ENCODE measurements at places on chromosomes 4 and X.

GRCh38 chr4:8675383-8675782 is 82.8 kb downstream of the CPZ start:
- DNase-seq, result no peak

GRCh38 chr4:19925516-19925915 is 326.2 kb upstream of the SLIT2 start:
- DNase-seq, result no peak

- peak; percentile 8 for DNase-seq
Observed at GRCh38 chr4:103996064-103996463, 276.3 kb upstream of the TACR3 start.

DNA sequence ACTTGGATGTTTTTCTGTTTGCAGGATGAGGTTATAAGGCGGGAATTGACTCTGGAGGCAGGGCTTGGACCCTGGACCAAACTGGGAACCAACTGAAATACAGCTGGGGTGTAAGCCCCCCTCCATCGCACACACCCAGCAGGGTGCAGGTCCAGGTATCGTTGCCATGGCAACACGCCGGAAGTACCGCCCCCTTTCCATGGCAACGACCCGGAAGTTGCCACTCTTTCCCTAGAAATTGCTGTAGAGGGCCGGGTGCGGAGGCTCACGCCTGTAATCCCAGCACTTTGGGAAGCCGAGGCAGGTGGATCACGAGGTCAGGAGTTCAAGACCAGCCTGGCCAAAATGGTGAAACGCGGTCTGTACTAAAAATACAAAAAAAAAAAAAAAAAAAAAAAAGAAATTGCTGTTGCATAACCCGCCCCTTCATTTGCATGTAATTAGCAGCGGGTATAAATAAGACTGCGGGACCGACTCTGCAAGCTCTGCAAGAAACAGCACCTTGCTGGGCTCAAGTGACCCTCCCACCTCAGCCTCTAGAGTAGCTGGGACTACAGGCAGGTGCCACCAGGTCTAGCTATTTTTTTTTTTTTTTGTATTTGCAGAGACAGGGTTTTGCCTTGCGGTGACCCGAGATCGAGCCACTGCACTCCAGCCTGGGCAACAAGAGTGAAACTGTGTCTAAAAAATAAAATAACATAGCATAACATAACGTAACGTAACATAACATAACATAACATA is 139.6 kb downstream of the CRLF2 start:
- DNase-seq, result no peak

- no peak for DNase-seq
Observed at GRCh38 chrX:24790166-24790565, 96.4 kb downstream of the POLA1 start.

GRCh38 chr4:56038487-56039162 is 89.9 kb downstream of the CEP135 start:
- DNase-seq, result peak; percentile 39

DNA sequence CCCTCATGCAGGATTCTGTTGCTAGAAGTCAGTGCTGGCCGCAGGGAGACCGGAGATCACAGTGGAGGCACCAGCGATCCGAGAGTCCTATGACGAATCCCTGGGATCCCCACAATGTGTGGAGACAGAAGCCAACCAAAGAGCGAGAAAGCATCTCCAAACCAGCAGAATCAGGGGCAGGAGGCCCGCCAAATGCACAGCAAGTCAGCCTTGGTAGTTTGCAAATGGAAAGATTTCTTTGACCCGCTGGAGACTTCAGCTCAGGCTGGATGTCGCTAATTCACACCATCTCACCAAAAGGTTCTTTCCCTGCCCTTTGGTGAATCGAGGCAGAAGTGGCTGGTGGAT is 505 bp upstream of the PKD2 start:
- no peak for DNase-seq

GRCh38 chr4:1395941-1396805 is 10.1 kb downstream of the NKX1-1 start:
- DNase-seq, result no peak

GRCh38 chr4:153116291-153116680 is 88.0 kb upstream of the TRIM2 start:
- DNase-seq, result no peak

GRCh38 chr4:7194251-7195140 is 2.2 kb downstream of the SORCS2 start:
- DNase-seq, result peak; percentile 62

DNA sequence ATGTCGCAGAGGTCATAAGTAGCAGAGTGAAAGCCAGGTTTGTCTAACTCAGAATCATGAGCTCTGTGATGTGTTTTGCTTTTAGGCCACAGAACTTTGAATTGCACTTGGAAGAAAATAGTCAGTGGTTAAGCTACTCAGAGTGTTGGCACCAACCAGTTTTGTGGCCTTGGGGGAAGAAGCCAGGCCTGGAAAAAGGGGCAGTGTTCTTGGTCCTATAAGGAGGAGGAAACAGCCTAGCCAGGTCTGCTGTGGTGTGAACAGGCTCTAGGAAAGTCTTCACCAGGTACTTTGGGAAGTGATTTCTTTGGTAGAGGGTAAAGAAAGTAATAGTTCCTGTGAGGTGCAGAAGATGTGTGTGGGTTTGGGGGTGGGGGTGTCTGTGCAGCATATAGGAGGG is 49.2 kb downstream of the FHIP1A start:
- no peak for DNase-seq

GRCh38 chr4:164748375-164748774 is 5.6 kb upstream of the SMIM31 start:
- no peak for DNase-seq

Measured in BE2C (cell line).